ENCODE measurements at places on chromosomes 11 and 22.

GRCh38 chr11:68837583-68838571, 3.8 kb downstream of the CPT1A start:
- peaks cover 23% of the 10 kb centered on the region for H3K4me1 ChIP-seq
- peak overlapping the region; percentile 91 for H3K27ac ChIP-seq
- no peaks in the 10 kb centered on the region for H3K36me3 ChIP-seq

DNA sequence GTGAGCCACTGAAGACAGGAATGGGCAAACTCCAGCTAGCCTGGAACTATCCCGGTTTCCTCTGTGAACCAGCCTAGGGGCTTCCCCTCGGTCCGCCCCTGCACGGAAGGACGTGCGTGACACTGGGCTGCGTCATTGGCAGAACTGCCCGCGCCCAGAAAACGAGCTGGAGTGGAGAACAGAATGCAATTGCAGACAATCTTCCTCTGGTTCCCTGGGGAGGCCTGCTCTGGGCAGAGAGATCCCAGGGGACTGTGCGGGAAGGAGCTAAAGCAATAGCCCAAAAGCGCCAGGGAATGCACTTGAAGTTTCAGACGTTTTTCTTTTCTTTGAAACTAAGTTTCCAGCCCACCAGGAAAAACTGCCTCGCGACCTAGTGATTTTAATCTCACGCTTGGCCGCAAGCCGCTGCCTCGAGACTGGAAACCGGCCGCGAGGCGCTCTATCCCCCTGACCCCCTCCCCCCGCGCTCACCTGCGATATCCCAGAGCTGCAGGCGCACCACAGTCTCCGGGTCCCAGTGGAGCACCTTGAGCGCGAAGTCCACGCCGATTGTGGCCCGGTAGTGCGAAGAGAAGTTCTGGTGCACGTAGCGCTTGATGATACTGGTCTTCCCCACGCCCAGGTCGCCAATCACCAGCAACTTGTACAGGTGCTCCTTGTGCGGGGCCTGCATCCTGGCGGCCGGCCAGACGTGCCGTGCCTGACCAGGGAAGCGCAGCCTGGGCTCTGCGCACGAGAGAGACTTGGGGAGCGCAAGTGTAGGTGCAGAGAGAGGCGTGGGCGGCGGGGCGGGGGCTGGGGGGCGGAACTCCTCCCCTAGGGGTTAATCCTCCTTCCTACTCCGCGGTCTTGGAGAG, at the start of gene RAB38:
Gene RAB38, minus strand, starts transcription at position 735 of the 860 bp plus-strand sequence. Its CDS starts 59 bp downstream, at position 676.
- H3K27ac ChIP-seq: peak within 1 kb of the TSS; percentile 46
- peak within 1 kb of the TSS; percentile 63 for H3K4me3 ChIP-seq
- ATAC-seq: peak; percentile 74
- no peaks in the 10 kb centered on the region for H3K36me3 ChIP-seq
- peaks cover 13% of the 10 kb centered on the region for H3K4me1 ChIP-seq

DNA sequence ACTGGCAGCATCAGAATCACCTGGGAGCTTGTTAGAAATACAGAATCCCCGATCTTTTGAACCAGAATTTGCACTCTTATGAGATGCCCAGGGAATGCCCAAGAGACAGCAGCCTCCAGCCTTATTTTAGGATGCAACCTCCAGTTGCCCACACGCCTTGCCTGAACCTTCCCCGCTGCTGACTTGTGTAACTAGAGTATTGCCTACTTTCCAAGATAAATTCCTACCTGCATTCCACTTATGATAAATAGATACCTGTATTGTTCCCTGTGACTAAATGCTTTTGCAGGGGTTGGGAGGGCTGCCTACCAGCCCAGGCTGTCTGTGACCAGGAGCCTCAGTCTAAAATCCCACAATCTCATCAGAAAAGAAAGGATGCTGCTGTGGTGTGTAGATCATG, 44.3 kb upstream of the HMGXB4 start:
- H3K27ac ChIP-seq: no peak overlapping the region
- ATAC-seq: no peak
- H3K4me3 ChIP-seq: no peak overlapping the region
- H3K36me3 ChIP-seq: no peaks in the 10 kb centered on the region

DNA sequence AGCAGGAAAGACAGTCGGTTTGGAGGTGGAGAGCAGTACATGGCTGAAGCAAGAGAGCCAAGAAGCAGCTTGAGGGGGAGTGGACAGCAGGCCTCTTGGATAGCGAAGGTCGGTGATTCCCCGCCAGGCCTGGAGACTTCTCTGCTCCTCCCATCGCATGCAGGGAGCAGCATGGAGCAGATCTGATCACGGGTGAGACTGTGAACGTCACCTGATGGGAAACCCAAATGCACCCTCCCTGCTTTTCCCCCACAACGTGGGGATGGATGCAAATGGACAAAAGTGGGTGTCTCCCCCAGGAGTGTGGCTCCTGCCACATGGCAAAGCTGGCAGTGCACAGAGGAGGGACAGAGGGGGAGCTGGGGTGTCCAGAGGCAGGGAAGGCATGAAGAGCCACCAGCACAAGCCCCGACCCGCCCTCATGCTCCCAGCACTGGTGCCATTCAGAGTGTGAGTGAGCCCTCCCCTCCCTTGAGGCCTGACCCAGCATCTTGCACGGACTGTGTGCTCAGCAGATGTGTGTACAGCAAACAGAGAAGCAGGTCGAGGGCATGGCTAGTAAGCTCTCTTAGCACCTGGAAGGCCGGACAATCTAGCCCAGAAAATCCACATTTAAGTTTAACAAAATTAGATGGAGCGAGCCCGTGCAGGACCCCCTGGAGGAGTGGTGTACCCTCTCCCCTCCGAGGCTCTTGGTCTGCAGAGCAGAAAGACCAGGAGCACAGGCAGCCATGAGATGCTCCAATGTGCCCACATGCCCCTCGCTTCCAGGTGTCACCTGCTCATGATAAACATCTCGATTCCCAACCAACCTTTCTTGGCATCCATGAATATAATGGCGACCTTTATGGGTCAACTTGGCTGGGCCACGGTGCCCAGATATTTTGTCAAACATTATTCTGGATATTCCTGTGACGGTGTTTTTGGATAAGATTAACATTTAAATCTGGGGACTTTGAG, 661.7 kb downstream of the TBC1D22A start:
- no peaks in the 10 kb centered on the region for H3K4me1 ChIP-seq
- H3K27ac ChIP-seq: no peak overlapping the region
- no peak for ATAC-seq
- H3K36me3 ChIP-seq: no peaks in the 10 kb centered on the region
- H3K4me3 ChIP-seq: no peak overlapping the region
- H3K27me3 ChIP-seq: peaks cover 28% of the 10 kb centered on the region

DNA sequence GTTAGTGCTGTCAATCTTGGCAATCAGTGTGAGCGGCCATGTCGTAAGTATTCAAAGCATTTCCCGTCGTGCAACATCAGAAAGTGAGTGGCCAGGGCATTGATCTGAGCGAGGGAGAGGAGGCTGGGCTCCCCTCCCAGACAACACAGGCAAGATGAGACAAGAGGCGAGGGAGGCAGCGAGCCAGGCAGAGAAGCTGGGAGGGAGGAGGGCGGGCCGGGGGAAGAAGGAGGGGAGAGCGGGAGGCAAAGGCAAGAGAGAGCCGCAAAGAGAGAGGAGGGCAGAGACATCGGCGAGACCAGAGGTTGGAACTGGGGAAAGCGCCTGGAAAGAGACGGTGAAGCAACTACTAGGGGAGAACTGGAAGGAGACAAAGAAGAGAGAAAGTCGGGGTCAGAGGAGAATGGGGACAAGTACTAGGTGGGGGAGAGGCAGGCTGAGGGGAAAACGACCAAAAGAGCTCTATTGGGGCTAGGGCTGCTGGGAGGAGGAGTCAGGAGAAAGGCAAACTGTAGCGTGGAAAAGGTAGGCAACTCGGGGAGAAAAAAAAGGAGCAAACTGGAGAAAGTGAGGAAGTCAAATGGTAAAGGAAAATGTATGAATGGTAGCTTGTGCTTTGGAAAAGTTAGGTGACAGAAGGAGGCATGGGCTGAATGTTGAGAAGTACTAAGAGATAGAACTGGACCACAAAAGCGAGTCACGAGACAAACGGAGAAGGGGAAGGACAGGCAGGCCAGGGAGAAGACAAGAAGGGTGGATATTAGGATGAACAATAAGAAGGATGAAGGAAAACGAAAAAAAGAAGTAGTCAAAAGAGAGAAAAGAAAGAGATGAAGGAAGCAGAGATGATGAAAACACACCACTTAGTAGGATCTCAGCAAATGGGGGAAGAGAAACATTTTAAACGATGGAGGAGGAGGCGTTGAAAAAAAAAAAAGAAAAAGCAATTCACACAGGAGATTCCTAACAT, 130.5 kb upstream of the C11orf58 start:
- no peak overlapping the region for H3K27ac ChIP-seq
- H3K36me3 ChIP-seq: peaks cover 6% of the 10 kb centered on the region
- peaks cover 23% of the 10 kb centered on the region for H3K4me1 ChIP-seq

DNA sequence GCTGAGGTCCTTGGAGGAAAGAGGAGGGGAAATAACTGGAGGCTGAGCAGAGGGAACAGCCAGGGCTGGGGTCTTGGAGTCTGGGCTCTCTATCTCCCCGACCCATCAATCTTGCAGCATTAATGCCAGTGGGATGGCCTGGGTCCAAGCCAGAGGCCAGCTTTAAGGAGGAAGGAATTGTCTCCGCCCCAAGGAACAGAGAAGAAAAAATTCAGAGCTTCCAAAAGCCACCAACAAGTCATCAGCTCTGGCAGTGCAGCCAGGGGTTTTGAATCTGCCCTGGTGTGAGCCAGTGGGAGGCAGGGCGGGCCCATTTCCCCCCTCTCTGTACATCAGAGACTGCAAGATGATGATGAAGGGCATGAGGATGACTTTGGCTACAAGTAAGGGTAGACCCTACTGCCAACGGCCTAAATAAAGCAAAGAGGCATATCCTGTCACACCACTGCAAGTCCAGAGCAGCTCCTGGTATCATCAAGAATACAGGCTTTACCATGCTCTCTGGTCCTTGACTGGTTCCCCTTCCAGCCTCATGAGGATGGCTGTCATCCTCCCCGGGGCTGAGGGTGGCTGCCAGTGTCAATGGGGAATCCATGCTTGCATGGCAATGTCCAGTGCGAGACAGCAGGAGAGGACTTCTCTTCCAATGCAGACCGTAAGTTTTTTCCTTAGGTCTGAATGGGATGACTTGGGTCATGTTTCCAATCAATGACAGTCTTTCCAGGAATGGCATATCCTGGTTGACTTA, 34.4 kb downstream of the LRRC32 start:
- peak overlapping the region; percentile 86 for H3K27ac ChIP-seq
- no peak for ATAC-seq
- no peak overlapping the region for H3K4me3 ChIP-seq
- no peaks in the 10 kb centered on the region for H3K36me3 ChIP-seq

DNA sequence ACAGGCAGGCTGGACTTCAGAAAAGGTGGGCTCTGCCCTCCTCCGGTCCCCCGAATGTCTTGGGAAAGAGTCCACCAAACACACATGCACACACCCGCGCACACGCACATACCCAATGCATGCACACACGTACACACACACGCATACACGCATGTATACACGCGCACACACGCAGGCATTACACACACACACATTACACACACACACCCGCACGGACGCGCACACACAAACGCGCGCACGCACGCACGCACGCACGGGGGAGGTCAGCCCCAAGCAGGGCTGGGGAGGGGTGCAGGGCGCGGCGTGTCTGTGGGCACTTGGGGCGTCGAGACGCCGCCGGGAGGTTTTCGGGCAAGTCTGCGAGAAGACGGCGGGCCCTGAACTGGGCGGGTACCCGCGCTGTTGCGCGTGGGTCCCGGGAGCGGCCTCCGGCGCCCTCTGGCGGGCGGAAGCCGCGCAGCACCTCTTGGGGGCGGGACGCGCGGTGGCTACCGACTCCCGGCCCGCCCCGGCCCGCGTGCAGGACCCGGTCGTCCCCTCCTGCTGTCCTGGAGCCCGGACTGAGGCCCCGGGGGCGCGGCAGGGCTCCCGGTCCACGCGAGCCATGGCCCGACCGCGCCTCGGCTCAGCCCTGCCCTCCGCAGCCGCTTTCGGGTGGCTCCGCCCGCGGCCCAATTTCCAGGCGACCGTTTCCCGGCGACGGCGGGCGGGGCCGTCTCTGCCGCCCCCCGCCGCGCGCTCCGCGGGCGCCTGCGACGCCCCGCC, 3.6 kb downstream of the SEPTIN5 start:
- peaks cover 80% of the 10 kb centered on the region for H3K27me3 ChIP-seq
- ATAC-seq: peak; percentile 77
- peaks cover 17% of the 10 kb centered on the region for H3K4me1 ChIP-seq
- no peak overlapping the region for H3K27ac ChIP-seq

- no peaks in the 10 kb centered on the region for H3K4me1 ChIP-seq
- no peak overlapping the region for H3K27ac ChIP-seq
- no peaks in the 10 kb centered on the region for H3K27me3 ChIP-seq
- H3K36me3 ChIP-seq: no peaks in the 10 kb centered on the region
These were observed 407.6 kb downstream of the RAB38 start for GRCh38 chr11:87767615-87768014.

GRCh38 chr11:26286472-26287066, 45.4 kb upstream of the ANO3 start:
- H3K27ac ChIP-seq: no peak overlapping the region
- no peak overlapping the region for H3K4me3 ChIP-seq
- H3K36me3 ChIP-seq: no peaks in the 10 kb centered on the region
- H3K27me3 ChIP-seq: peaks cover 10% of the 10 kb centered on the region
- ATAC-seq: no peak

DNA sequence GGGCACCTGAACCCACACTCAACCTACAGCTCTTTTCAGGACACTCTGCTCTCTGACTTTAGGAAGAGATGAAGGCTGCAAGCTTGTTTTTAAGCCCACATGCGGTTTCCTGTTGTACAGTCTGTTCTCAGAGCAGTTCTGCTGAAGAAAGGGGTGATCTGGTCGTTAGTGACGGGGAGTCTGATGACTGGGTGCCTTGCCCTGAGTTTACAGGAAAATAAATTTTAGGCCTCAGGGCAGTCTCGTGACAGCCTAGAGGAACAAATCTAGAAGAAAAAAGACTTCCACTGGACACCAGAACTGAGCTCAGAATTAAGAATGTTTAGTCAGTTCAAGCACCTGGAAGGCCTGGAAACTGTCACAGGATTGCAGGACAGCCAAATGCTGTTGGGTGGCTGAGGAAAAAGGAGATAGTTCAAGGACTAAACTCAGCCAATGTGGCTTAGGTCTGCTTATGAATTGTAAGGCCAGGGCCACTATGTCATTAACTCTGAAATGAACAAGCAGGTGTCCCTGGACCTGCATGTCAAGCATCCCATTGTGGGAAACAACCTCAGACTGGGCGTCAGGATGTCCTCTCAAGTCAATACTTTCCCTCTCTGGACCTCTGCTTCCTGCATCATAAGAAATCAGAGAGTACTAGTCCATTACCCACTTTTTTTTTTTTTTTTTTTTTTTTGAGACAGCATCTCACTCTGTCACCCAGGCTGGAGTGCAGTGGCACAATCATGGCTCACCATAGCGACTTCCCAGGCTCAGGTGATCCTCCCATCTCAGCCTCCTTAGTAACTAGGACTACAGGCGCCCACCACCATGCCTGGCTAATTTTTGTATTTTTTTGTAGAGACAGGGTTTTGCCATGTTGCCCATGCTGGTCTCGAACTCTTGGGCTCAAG, 5.7 kb downstream of the PIK3IP1 start:
- peaks cover 57% of the 10 kb centered on the region for H3K4me1 ChIP-seq
- no peak overlapping the region for H3K4me3 ChIP-seq

DNA sequence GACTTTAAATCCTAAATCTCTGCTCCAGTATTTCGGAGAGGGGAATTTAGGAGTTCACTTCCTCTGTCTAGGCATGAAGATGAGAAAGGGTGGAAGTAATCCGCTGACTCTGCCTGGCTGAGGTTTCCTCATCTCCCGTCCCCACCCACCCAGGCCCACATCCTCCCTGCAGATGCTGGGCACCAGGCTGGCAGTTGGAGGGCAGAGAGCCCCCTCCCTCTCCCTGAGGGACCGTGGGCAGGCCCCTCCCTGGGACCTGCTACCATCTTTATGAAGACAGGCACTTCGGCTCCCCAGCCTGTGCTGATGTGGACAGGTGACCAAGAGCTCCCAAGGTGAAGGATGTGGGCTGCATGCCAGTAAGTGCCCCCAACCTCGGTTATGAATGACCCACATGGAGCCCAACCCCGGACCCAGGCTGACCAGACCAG, 6.7 kb downstream of the CASTOR1 start:
- no peak for ATAC-seq
- H3K27me3 ChIP-seq: peaks cover 34% of the 10 kb centered on the region
- H3K36me3 ChIP-seq: peaks cover 14% of the 10 kb centered on the region
